ENCODE measurements at places on chromosomes 12 and 14.

DNA sequence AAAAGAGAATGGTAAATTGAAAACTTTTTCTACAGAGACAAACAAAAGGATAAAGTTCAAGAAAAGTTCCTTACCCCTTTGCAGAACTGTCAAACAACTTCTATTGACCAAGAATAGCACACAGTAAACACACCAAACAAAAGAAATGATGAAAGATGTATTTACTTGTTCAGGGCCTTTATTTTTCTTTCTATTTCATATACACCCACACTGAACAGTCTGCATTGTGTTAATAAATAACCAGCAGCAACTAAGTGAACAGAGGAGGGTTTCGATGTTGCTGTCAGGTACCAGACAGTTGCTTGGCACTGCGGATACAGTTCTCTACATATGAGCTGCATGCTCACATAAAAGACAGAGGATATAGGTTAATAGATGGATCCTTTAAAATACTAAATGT is 122.1 kb downstream of the SOX5 start:
- no peak for DNase-seq

GRCh38 chr14:60166142-60166541 is 944 bp upstream of the DHRS7 start:
- no peak for DNase-seq

DNA sequence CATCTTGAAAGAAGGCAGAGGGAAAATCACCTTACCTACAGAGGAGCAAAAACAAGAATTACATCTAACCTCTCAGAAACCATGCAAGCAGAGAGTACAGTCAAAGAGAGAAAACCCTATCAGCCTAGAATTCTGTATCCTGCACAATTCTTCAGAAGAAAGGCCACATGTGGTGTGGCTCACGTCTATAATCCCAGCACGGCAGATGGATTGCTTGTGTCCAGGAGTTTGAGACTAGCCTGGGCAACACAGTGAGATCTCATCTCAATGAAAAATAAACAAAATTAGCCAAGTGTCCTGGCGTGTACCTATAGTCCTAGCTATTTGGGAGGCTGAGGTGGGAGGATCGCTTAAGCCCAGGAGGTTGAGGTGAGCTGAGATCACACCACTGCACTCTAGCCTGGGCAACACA is 48.2 kb downstream of the ATF7 start:
- no peak for DNase-seq

GRCh38 chr12:5318874-5319273 is 113.0 kb upstream of the NTF3 start:
- DNase-seq = no peak

GRCh38 chr12:24012528-24012927 is 63.1 kb upstream of the SOX5 start:
- peak; percentile 7 for DNase-seq

DNA sequence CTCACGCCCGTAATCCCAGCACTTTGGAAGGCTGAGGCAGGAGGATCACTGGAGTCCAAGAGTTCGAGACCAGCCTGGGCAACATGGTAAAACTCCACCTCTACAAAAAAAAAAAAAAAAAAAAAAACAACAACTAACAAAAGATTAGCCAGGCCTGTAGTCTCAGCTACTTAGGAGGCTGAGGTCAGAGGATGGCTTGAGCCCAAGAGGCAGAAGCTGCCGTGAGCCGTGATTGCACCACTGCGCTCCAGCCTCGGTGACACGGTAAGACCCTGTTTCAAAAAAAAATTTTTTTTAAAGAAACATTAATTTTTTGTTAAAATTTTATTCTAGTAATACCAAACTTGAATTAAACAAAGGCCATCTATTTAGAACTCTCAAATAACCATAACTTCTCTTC is 77.8 kb downstream of the PPP2R5E start:
- DNase-seq = no peak

Data from NCI-H226 (cell line).